ENCODE measurements at places on chromosomes 12 and 14.
A peak's percentile ranks its signal among the peaks of the same experiment; 100 is the strongest.

- no peak for DNase-seq
Measured at GRCh38 chr14:64474041-64474440, 8.7 kb downstream of the AKAP5 start.

DNA sequence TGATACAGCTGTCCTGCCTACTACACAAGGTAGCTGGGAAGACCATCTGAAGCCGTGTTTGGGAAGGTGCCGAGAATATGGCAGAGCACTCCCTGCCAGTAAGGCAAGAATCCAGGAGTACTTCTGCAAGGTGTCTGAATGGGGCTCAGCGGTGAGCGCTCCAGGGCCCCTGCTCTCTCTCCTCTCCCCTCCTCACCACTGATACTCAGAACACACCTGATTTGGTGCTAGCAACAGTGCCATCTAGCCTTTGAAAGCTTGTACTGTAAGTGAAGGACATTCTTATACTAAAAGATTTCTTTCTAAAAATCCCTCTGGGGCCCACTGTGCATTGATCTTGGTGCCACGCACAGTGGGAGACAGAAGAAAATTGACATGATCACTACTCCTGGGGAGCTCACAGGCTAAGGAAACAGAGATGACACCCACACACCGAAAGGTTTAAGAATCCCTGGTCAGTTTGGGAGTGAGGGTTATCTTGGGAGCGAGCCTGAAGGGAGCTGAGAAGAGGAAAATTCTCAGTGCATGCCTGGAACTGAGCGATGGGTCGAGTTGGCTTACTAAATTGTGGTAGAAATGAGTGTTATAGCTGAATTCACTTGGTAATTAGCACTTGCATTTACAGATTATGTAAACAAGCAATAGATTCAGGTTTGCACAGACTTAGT lies 216.9 kb downstream of the NTF3 start:
- DNase-seq = no peak

- DNase-seq = no peak
Measured at GRCh38 chr12:62778187-62778586, 156.8 kb downstream of the PPM1H start.

GRCh38 chr14:93267149-93267711 lies 60.2 kb downstream of the UBR7 start:
- DNase-seq = no peak

DNA sequence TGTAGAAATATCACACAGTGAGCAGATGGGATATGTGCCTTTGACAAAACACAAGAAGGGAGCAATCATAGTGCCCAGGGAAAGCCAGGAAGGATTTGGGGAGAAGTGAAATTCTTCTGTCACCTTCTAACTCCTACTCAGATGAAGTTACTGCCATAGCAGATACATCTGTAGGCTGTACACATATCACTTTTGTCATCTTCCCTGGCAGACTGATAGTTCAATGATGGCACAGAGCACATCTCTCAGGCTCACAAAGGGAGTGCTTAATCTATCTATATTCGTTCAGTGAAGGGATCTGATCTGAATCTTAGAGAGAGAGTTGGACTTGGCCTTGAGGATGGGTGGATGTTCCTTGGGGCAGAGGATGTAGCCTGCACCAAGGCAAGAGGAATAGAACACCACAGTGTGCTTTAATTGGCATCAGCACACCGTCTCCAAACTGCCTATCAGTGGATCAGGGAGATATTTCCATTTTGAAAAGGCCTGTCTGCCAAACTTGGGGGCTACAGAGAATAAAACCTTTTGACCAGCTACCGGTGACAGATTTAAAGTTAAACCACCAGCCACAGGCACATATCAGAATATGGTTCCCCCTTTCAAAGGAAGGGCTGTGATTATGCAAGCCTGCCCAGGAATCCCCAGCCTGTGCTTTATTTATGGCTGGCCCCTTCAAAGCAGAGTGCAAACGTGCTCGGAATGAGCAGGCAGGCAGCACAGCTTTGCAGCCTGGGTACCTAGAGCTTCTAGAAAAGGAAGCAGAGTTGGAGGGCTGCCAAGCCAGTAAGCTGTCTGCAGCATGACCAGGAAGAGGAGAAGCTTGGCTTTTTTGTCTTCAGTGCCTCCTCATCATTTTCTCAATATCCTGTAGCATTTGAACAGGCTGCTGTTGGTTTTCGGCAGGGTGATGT lies 165.5 kb upstream of the DYRK2 start:
- DNase-seq = peak; percentile 76

DNA sequence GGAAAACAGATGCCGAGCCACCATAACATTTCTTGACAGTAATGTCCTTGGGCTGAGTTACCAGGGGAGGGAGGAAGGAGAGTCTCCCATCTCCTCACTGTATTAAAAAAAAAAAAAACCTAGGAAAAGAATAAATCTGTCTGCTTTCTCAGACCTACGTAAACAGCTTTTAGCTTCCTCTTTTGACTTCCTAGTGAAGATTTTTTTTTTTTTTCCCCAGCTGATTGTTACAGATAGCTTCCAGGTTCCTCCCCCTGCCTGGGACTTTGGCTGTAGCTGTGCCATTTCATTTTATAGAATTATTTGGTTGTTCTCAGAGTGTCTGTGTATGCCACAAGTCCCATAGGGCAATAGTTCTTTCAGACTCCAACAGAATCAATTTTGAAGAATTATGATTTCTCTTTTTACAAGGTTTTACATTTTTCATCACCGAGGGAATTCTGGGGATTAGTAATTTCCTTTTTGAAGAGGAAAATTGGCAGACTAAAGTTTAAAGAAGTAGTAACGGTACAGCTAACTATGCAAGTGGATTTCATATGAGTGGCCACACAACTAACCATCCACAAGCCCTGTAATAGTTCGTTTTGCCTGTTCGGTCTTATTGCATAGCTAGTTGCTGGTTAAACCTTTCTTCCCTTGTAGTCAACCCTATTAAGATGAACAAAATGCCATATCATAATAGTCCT lies 23.1 kb upstream of the GNS start:
- DNase-seq = no peak

DNA sequence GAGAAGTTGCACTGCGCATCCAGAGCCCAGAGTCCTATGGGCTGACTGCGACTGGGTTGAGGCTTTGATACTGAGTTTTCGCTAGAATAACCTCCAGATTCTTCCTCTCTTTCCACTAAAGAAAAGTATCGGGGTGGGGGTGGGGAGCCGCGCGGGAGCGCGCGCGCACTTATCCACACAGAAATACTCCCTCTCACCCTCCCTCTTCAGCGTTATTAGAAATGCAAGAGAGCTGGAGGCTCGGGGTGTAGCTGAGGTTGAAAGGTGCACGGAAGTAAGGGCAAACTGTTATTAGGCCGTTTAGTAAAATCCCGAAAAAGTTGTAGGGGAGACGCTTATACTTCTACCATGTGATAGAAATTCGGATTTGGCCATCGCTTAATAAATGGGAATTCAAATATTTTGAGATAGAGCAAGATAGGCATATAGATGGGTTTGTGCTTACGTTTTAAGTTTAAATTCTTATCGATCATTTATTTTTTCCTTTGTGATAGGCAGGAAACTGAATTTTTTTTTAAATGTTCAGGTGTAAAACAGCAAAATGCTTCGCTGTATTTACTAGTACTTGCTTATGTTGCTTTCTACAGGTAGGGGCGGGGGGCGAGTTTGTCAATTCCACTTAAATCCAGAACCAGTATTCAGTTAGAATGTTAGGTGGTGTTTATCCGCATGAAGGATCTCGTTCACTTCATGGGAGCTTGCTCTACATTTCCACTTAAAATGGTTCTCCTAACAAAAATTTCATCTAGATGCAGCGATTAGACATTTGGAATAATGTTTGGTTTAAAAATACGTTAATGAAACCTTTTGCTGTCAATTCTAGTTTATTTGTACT lies 1.1 kb downstream of the ARHGAP5 start:
- no peak for DNase-seq

- no peak for DNase-seq
Measured at GRCh38 chr14:20489093-20489994, 16.0 kb upstream of the RNASE10 start.

GRCh38 chr12:124493809-124494750 lies 73.3 kb downstream of the NCOR2 start:
- DNase-seq = no peak

DNA sequence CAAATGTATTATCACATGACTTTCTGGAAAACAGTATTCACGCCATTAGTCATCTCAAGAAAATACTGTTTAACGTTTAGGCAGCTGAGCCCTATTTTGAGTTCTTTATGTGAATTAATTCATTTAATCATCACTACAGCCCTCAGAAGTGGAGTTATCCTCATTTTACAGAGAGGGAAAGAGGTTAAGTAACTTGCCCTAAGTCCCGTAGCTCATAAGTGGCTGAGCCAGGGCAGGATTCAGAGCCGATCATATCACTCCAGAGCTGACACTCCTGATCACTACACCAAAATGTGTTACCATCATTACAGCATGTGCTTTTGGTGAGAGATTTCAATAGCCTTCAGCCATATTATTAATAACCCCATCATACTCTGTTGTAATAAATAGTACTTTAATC lies 210.6 kb downstream of the FBXL14 start:
- DNase-seq = no peak

DNA sequence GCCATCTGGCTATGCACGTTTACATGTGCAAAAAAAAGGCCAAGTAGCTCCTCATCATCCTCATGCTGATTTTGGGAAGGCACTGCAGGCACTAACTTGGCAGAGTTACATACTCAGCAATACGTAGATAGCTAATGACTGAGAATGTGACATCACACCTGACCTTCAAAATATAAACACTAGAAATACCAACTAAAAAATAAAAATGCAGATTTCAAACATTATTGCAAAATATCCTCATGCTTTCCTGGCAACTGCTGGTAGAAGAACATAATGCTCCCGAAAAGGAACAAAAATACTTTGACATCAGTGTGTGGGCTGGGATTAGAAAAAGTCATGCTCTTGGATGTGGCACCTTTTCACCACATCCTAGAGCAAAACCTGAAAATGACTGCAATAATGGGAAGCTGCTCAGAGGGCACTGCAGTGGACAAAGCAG lies 153.2 kb upstream of the ABCD2 start:
- no peak for DNase-seq

DNA sequence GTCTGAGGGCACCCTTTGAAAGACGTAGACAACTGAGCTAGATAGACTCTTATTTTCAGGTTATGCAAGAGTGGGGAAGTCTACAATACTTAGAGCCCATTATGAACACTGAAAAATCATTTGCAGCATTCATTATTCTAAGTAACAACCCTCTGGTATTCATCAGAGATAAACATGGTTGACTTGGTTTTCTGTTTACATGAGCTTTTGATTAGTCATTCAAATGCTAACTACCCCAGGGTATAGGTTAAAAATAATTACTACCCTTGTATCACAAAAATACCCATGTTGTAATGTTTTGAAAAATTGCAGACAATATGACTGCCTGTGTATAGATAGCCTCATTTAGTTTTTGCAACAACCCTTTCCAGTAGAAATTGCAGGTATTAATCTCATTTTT lies 78.5 kb downstream of the PPFIBP1 start:
- no peak for DNase-seq

DNA sequence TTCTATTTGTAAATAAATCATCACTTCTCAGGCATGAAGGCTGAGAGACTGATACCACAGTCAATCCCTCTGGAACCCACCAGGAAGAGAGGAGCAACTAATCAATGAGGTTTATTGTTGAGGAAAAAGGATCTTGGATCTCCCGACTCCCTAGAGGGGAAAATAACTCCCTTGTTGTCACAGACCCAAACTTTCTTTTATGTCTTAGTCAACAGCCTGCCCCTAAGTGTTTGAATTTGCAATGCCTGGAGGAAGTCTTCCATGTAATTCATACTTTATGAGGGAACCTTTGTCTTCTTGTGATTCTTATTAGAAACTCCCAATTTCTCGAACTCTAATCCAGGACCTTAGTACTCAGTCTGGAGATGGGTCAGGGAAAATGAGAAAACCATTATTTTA lies 805.8 kb downstream of the DIO2 start:
- no peak for DNase-seq

- DNase-seq = peak; percentile 26
Measured at GRCh38 chr12:92928421-92928961, 604 bp downstream of the EEA1 start.

GRCh38 chr12:91361864-91362263 lies 179.2 kb upstream of the DCN start:
- DNase-seq = no peak

DNA sequence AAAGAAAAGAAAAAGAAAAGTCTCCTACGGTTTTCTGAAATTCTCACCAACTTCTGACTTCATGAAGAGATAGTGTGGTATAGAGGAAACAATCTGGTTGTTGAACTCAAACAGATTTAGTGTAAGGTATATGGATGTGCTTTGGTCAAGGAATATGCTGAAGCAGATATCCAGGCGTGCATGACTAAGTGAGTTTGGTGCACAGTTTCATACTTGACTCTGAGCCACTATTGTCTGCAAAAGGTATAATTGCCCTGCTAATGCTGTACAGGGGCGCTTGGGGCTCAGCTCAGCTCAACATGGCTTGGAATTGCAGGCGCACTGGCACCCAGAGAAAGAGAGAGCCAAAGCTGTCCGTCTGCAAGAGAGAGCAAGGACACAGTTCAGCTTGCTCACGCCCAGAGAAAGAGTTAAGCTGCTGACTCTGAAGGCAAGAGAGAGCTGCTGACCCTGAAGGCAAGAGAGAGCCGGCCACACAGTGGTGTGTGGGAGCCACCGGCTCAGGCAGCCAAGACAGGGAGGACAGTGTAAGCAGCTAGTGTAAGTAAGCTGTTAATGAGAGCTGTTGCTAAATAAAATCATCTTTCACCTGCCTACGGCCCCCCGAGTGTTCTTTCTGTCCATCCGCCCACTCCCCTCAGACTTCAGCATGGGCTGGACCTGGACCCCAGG lies 66.4 kb upstream of the SLC38A4 start:
- DNase-seq = no peak

DNA sequence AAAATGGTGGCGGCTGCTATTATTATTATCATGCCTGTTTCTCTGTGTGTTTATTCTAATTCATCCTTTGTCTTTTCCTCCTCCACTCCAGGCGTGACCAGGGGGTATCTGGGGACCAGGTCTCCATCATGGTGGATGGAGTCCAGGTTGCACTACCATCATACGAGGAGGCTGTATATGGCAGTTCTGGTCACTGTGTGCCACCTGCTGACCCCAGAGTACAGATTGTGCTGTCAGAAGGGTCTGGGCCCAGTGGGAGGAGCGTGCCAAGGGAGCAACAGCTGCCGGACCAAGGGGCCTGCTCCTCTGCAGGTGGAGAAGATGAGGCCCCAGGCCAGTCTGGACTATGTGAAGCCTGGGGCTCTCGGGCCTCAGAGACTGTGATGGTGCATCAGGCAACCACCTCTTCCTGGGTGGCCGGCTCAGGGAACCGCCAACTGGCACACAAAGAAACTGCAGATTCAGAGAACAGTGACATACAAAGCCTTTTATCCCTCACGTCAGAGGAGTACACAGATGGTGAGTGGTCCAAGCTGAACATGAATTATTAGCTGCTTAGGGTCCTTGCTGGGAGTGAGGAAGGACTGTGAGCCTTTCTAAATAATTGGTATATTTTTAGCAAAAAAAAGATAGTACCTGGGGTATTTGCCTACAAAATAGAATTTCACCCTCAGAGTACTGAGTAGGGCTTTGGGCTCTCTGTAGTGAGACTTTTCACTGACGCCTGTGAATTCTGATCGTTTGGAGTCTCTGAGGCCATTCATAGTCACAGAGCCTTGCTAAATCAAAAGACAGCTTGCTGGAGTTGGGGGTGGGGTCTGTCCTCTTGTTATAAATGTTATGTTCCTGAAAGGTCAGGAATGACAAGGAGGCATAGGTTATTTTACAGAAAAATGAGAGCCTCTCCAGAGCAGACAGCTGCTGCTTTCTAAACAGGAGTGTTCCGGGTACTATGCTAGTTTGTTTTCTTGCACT lies 58.1 kb upstream of the SRSF5 start:
- peak; percentile 7 for DNase-seq
